ENCODE measurements at places on chromosomes 16 and 17. TPM values are rescaled to one million over a fixed set of nuclear protein-coding genes. Genes with fewer than 3 reads are reported as not detected.

- DNase-seq, result no peak
Observed at GRCh38 chr16:61364990-61365389, 671.2 kb downstream of the CDH8 start.

DNA sequence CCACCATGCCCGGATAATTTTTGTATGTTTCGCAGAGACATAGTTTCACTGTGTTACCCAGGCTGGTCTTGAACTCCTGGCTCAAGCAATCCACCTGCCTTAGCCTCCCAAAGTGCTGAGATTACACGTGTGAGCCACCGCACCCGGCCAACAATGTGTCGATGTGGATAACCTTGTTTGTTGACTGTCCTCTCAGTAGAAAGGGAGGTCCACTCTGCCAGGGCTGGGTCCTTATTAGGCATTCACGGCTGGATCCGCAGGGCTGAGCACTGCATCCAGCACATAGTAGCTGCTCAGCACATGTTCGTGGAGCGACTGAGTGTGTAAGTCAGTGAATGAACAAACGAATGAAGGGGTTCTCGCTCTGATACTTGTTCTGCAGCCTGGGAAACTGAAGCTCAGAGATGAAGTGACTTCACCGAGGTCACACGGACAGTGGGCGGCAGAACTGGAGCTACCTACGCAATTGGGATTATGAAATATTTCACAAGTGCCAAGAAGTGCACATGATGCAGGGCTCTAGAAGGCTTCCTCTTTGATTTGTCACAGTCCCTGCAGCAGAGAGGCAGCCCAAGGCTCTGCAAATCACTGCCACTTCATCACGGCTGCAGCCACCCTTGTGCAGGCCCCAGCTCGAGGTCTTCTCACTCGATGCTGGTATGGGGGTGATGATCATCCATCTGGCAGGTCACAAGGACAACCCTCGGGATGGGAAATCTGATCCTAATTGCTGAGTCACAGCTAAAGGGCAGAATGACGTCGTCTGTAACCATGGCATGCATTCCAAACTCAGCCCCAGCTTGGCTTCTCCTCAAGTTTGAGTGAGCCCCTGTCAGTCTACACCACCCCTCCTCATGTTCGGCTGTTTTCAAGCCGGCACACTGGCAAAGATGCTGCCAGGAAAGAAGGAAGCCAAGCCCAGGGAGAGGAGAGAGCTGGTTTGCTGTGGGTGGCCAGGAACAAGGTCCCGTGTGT, 28.0 kb upstream of the SNN start:
- peak; percentile 100 for DNase-seq

GRCh38 chr17:73304438-73304837, 7.4 kb downstream of the CDC42EP4 start:
- no peak for DNase-seq

MAPK7 gene
- polyA plus RNA-seq, result 12.8 TPM

- DNase-seq, result no peak
Observed at GRCh38 chr16:31428279-31428597, at the start of gene COX6A2. COX6A2 (minus strand) TSS chr16:31428360; CDS start chr16:31428325, 35 bp downstream.

DNA sequence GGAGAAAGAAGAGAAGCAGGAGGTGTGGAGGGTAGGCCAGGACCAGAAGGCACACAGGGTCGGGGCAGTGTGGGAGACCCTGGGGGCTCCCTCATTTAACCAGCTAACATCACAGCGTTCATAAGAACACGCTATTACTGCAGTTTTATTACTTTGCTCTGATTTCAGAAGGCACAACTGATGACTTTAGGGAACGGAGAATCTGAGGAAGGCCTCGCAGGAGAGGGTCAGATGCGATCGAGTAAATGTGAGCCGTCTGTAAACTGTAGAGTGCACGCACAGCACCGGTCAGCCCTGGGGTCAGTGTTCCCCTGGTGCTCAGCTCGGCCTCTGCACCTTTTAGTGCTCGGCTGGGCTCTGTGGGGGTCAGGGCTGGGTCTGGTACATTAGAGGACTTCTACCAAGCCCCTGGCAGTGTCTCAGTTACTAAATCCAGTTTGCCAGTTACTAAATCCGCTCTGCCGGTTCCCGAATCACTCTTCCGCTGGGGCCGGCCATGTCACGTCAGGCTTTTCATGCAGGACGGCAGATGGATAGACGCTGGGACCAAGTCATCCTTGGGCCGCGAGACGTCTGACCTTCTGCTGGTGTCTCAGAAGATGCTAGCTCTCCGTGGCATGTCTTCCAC, 325.9 kb downstream of the SEC14L1 start:
- no peak for DNase-seq

DNA sequence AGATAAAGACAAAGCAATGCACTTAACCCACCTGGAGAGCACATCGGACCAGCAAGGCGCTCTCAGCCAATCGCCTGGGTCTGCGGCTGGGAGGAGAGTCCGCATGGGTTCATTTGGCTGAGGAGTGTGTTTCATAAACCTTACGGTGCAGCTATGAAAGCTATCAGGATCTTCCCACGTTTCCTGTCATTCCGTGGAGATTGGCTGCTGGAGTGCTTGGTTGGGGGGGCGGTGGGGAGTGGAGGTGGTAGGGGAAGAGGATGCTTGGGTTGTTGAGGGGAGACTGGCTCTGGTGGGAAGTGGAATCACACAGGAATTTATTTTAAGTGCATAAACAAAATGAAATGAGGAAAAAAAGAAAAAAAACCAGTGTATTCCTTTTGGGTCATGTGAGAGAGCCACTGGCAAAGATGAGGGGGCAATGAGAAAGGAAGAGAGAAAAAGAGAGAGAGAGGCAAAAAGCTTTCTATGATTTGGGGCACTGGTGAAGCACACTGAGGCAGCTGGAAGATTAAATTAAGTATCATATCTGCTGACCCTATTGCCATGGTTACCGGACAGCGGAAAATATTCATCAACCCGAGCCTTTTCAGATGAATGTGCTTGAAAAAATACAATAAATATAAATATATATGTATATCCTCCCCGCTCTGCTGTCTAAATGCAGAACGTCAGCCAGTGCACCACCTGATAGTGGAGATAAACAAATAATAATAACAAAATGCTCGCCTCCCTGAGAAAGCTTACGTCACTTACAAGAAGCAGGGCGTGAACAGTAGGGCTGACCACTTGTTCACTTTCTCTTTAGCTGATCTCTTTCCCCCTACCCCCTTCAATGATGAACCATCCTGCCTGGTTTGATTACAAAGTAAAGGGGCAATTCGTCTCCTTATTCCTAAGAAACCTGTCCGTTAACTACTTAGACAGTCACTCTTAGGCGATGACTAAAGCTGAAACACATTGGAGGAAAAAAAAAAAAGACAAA, 457.0 kb upstream of the ZFHX3 start:
- DNase-seq, result no peak

GRCh38 chr16:2238838-2239675, 2.8 kb downstream of the DNASE1L2 start:
- DNase-seq, result no peak

SLC16A6 gene
- polyA plus RNA-seq, result 1.7 TPM

All from fibroblast of lung (primary cell).